ENCODE measurements at places on chromosomes 11 and 22.
A peak's percentile ranks its signal among the peaks of the same experiment; 100 is the strongest.

- H3K4me1 ChIP-seq: peaks cover 18% of the 10 kb centered on the region
- no peak overlapping the region for H3K4me3 ChIP-seq
- peak; percentile 41 for DNase-seq
- H3K27me3 ChIP-seq: peaks cover 20% of the 10 kb centered on the region
- no peak overlapping the region for H3K27ac ChIP-seq
Measured at GRCh38 chr11:64619811-64620380, 28.9 kb downstream of the SLC22A12 start.

GRCh38 chr22:32535531-32536190 is 61.0 kb downstream of the FBXO7 start:
- no peaks in the 10 kb centered on the region for H3K36me3 ChIP-seq
- H3K27ac ChIP-seq: no peak overlapping the region
- no peaks in the 10 kb centered on the region for H3K27me3 ChIP-seq
- H3K4me1 ChIP-seq: peaks cover 91% of the 10 kb centered on the region

DNA sequence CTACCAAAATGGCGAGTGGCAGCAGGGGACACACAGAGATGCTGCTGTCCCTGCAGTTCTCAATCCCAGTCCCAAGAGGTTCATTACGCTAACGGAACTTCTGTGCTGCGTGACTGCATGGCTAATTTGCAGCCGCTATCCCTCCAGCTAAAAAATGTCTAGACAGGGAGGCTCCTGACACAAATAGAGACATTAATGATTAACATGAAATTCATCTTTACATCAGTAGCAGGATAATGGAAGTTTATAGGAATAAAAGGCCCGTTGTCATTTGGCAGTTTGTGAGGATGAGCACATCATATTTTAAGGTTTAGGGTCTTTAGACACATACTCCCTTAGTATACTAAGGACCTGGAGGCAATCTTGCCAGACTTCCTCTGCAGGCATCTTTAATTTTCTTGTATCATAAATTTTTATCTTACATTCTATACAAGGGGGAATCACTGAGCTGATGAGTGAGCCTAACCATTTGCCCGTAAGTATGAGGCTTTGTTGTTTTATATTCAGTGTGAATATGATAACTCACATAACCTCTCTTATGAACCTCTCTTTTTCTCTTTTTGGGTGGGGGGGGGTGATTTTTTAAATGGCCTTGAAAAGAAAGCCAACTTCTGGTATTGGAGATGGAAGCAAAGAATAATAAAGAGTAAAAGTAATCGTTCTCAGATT is 99.8 kb upstream of the OR9G4 start:
- no peak for DNase-seq
- H3K4me3 ChIP-seq: no peak overlapping the region
- H3K27ac ChIP-seq: no peak overlapping the region
- H3K4me1 ChIP-seq: no peaks in the 10 kb centered on the region

GRCh38 chr11:77559686-77560401 is 29.9 kb upstream of the AQP11 start:
- no peak overlapping the region for H3K27ac ChIP-seq
- peaks cover 18% of the 10 kb centered on the region for H3K4me1 ChIP-seq
- H3K4me3 ChIP-seq: no peak overlapping the region
- no peaks in the 10 kb centered on the region for H3K36me3 ChIP-seq

- H3K4me3 ChIP-seq: no peak overlapping the region
- H3K4me1 ChIP-seq: no peaks in the 10 kb centered on the region
- H3K27ac ChIP-seq: no peak overlapping the region
- no peak for DNase-seq
- no peaks in the 10 kb centered on the region for H3K36me3 ChIP-seq
Measured at GRCh38 chr11:61636676-61637075, 43.5 kb upstream of the DAGLA start.

DNA sequence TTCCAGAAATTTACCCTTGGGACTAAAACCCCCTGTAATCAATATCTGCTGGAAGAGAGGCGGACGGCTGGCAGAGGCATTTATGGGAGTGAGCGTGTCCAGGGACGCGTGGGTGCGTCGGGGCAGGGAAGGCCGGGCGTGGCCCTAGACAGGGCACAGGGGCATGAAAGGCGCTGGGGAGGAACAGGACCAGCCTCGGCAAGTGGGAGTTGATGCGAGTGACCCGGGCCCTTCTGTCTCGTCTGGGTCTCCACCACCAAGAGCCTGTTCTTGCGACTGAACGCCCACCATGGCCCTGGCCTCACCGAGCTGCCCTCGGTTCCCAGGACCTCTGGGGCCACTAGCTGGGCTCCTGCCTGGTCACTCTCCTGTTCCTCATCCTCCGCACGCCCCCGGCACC is 17.5 kb downstream of the OSBPL5 start:
- peaks cover 26% of the 10 kb centered on the region for H3K27me3 ChIP-seq
- H3K4me1 ChIP-seq: no peaks in the 10 kb centered on the region
- H3K36me3 ChIP-seq: no peaks in the 10 kb centered on the region
- DNase-seq: no peak
- no peak overlapping the region for H3K27ac ChIP-seq

- H3K4me1 ChIP-seq: no peaks in the 10 kb centered on the region
- H3K27me3 ChIP-seq: no peaks in the 10 kb centered on the region
- peaks cover 12% of the 10 kb centered on the region for H3K36me3 ChIP-seq
- H3K27ac ChIP-seq: no peak overlapping the region
Measured at GRCh38 chr11:77884829-77885190, 63.9 kb downstream of the AAMDC start.

- DNase-seq: peak; percentile 46
- no peak overlapping the region for H3K27ac ChIP-seq
- H3K4me3 ChIP-seq: 0 out of 2 replicates have a peak overlapping the region, but pooled peaks have one; percentile 10
- peaks cover 46% of the 10 kb centered on the region for H3K4me1 ChIP-seq
- peaks cover 13% of the 10 kb centered on the region for H3K36me3 ChIP-seq
- no peaks in the 10 kb centered on the region for H3K27me3 ChIP-seq
Measured at GRCh38 chr11:118623269-118623655, 15.8 kb downstream of the PHLDB1 start.

GRCh38 chr11:76670485-76671236 is at the start of gene LRRC32:
Gene LRRC32 (minus strand): TSS chr11:76670747. CDS start chr11:76665954, 4,793 bp downstream.
- no peaks in the 10 kb centered on the region for H3K36me3 ChIP-seq
- peaks cover 15% of the 10 kb centered on the region for H3K4me1 ChIP-seq
- no peak within 1 kb of the TSS for H3K27ac ChIP-seq
- no peak for DNase-seq
- H3K4me3 ChIP-seq: no peak within 1 kb of the TSS
- peaks cover 53% of the 10 kb centered on the region for H3K27me3 ChIP-seq

DNA sequence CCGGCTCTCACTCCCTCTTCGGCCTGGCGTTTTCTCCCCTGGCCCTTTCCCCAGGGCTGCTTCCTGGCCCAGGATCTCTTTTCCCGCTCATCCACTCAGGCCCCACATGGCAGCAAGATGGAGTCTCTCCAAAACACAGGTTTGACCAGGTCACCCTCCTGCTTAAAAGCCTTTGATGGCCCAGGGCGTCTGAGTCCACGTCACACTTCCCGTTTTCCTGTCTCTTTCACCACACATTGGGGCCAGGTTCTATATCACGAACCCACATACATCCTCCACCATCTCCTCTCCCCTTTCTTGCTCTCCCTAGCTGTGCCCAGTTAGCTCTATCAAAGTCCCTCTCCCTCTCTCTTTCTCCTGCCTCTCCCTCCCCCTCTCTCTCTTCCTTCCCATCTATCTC is 7.8 kb upstream of the LRRC32 start:
- no peak for DNase-seq
- peaks cover 50% of the 10 kb centered on the region for H3K27me3 ChIP-seq
- no peaks in the 10 kb centered on the region for H3K36me3 ChIP-seq
- no peak overlapping the region for H3K4me3 ChIP-seq
- H3K4me1 ChIP-seq: peaks cover 14% of the 10 kb centered on the region

DNA sequence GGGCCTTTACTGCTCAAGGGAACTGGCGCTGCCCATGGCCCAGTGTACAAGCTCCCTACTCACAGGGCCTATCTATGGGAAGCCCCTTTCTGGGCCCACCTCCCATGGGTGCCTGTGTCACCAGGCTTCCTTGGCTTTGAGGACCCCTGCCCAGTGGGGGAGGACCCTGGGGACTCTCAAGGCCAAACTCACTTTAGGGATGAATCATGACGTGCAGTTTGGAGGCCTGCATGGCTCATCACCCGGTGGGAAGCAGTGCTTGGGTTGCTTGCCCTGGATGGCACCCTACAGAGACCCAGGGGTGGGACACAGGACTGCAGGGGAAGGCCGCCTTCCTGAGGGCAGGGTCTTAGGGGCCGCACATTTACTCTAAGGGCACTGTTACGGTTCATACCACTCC is 16.5 kb downstream of the KCTD21 start:
- H3K36me3 ChIP-seq: peaks cover 5% of the 10 kb centered on the region
- H3K27ac ChIP-seq: no peak overlapping the region
- H3K4me3 ChIP-seq: no peak overlapping the region
- H3K27me3 ChIP-seq: no peaks in the 10 kb centered on the region

DNA sequence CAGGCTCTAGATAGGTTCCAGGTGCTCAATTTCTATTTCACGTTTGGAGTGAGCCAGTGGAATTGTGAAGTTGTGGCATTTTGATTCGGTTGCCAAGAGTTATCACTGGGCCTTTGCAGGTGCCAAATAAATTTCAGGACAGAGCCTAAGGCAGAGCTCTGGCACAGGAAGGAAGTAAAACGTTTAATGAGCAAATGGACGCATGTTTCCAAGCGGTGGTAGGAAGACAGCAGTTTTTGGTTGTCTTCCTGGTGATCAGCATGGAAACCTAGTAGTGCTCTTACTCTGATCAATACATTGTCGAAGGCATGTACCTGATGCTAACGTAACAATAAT is 452 bp downstream of the BIRC3 start:
- DNase-seq: no peak
- H3K27me3 ChIP-seq: no peaks in the 10 kb centered on the region
- H3K27ac ChIP-seq: no peak overlapping the region
- H3K36me3 ChIP-seq: no peaks in the 10 kb centered on the region
- H3K4me1 ChIP-seq: peaks cover 29% of the 10 kb centered on the region
